ENCODE measurements at places on chromosomes 7 and 10.
A peak's percentile ranks its signal among the peaks of the same experiment; 100 is the strongest.

DNA sequence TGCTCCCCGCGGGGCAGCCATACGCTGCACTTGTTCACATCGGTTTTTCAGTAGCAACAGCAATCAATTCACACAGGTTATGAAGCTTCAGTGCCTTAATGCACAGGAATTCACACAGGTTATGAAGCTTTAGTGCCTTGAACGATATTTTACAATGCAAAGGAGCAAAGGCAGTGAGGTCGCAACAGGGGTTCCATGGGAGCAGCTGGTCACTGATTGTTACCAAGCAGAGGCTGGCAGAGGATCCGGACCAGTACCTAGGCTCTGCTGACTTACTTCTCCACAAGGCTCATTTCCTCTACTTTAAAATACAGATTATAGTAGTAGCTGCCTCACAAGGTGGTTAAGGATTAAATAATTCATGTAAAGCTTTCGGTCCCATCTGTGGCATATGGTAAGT lies 95.2 kb upstream of the ODAD2 start:
- peaks cover 1% of the 10 kb centered on the region for H3K36me3 ChIP-seq
- H3K27me3 ChIP-seq = no peaks in the 10 kb centered on the region
- no peak overlapping the region for H3K4me3 ChIP-seq
- H3K27ac ChIP-seq = no peak overlapping the region
- no peak for DNase-seq

DNA sequence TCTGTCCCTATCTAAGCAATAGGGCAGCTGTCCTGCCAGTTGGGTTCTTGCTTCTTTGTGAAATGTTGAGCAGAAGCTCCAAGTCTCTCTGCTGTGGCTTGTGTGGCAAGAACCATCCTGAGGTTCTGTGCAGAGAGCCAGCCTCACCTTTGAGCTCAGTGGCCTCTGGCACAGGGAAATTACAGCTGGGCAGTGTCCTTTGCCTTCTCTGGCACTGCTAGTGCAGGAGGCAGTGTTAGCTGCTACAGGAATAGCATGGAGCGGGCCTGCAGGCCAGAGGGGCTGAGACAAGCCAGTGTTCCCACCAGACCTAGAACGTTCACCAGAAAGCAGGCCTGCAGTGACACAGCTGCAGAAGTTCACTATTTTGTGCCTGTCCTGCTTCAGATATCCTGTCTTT lies 1.8 kb downstream of the PRXL2A start:
- no peak overlapping the region for H3K27ac ChIP-seq
- DNase-seq = no peak
- H3K36me3 ChIP-seq = peaks cover 4% of the 10 kb centered on the region
- peak overlapping the region; percentile 24 for H3K4me3 ChIP-seq
- H3K4me1 ChIP-seq = peaks cover 31% of the 10 kb centered on the region

DNA sequence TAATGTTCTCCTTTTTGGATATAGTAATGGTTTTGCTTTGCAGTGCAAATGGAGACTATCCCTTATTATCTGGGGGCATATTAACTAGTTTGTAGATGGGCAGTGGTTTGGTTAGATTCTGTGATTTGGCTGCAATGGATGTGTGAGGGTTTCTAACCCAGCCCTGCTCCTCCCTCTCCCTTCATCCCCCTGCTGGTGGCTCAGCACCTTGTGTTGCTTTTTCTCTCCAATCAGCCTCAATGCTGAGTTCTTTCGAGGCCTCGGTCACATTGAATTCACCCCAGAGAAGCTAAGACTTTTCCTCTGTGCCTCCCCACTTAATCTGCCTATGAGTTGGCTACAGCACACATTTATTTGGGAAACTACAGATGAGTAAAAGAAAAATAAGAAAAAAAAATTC lies 120.0 kb downstream of the MALRD1 start:
- no peak overlapping the region for H3K27ac ChIP-seq
- H3K36me3 ChIP-seq = no peaks in the 10 kb centered on the region
- no peaks in the 10 kb centered on the region for H3K27me3 ChIP-seq
- no peaks in the 10 kb centered on the region for H3K4me1 ChIP-seq
- no peak overlapping the region for H3K4me3 ChIP-seq
- no peak for DNase-seq

GRCh38 chr10:69453795-69454194 lies 2.5 kb downstream of the TSPAN15 start:
- peaks cover 15% of the 10 kb centered on the region for H3K4me1 ChIP-seq
- H3K4me3 ChIP-seq = no peak overlapping the region
- no peak overlapping the region for H3K27ac ChIP-seq
- no peak for DNase-seq
- no peaks in the 10 kb centered on the region for H3K36me3 ChIP-seq

GRCh38 chr7:134788191-134788590 lies 8.8 kb downstream of the CALD1 start:
- H3K36me3 ChIP-seq = no peaks in the 10 kb centered on the region
- DNase-seq = no peak
- no peaks in the 10 kb centered on the region for H3K27me3 ChIP-seq
- H3K27ac ChIP-seq = no peak overlapping the region
- H3K4me3 ChIP-seq = no peak overlapping the region
- H3K4me1 ChIP-seq = no peaks in the 10 kb centered on the region

DNA sequence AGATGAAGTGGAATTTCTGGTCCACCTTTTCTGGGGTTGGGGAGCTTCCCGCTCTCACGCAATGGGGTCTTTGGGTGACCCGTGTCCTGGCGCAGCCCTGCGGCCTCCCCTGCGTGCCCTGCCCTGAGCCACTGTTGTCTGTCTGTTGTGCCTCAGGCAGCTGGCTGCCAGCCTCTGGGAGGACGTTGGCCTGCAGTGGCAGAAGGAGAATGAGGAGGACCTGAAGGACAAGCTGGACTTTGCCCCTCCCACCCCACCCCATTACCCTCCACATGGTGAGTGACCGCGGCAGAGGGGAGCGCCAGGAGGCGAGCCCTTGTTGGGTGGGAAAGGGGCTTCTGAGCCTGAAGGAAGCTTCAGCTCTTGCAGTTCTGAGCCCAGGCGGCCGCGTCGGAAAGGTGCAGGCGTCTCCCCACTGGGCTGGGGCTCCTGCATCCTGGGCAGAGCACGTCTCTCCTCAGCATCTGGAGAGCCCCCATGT lies 14.2 kb upstream of the PRKAR1B start:
- no peak for DNase-seq
- no peak overlapping the region for H3K27ac ChIP-seq
- no peaks in the 10 kb centered on the region for H3K27me3 ChIP-seq

- H3K27ac ChIP-seq = no peak overlapping the region
- DNase-seq = no peak
- no peaks in the 10 kb centered on the region for H3K4me1 ChIP-seq
- no peaks in the 10 kb centered on the region for H3K36me3 ChIP-seq
Measured at GRCh38 chr7:98354511-98355249, 46.2 kb downstream of the BAIAP2L1 start.

DNA sequence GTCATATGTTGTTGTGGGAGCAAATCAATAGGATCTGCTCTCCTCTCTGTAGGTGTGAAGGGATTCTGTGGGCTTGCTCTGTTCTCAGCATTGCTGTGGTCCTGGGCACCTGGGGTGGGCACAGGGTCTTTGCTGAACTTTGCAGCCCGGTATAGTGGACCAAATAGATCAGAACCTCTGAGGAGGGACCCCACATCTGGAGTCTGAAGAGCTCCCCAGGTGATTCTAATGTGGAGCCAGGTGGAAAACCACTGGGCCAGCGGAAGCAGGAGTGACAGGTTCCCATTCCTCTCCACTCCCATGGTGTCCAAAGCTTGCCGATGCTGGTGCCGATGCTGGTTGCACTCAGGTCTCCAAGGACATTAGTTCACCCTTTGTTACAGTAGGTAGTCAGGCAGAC lies 257.2 kb downstream of the GLRX3 start:
- no peak overlapping the region for H3K27ac ChIP-seq
- no peaks in the 10 kb centered on the region for H3K4me1 ChIP-seq
- no peaks in the 10 kb centered on the region for H3K36me3 ChIP-seq
- no peaks in the 10 kb centered on the region for H3K27me3 ChIP-seq
- no peak for DNase-seq

DNA sequence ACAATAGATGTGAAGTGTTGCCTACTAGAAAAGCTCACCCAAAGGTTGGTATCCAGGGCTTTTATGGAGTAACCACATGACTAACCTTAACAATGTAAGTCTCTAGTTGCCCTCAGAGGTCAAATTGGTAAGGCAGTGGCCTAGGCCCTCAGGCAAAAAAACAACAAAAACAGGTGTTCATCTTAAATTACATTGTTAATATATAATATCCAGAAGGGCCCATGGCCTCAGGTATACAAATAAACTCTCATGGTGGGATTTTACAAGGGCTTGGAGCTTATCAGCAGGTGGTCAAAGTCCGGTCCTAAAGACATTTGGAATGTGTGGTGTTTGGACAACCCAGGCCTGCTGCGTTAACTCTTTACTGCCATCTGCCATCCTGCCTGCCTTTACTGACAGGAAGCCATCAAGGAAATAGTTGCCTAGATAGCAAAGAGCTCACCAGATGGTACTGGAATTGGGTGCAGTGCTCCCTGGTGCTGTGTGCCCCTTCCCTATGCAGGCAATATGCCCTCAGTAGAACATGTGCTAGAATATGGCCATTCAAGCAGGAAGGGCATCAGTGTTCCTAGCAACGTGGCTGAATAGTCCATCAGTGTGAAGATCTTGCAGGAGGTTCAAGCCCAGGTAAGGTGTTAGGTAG lies 36.2 kb downstream of the TOMM7 start:
- no peaks in the 10 kb centered on the region for H3K4me1 ChIP-seq
- H3K27ac ChIP-seq = no peak overlapping the region

DNA sequence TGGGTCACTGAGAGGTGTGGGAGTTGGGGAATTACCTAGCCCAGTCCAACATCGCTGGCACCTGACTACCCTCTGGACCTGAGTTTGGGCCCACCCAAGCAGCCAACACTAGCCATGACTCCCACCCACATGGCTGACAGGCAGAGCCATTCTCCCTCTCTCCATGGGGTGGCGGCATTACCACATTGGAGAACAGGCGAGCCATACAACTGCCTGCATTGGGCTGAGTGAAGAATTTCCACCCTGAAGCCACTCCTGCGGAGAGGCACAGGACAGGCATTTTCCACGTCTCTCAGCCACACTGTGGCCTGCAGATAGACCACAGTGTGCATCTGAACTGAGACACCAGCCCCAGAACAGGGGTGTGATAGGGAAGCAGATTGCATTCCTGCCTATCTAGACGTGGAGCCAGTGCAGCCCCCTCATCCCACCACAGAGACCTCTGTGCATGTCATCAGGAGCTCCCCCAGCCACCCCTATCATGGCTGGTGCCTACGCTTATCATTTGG lies 58.2 kb upstream of the ANTXRL start:
- H3K27me3 ChIP-seq = no peaks in the 10 kb centered on the region
- no peak overlapping the region for H3K4me3 ChIP-seq
- no peaks in the 10 kb centered on the region for H3K4me1 ChIP-seq
- no peak overlapping the region for H3K27ac ChIP-seq

GRCh38 chr10:123583639-123584418 lies 82.3 kb upstream of the GPR26 start:
- no peaks in the 10 kb centered on the region for H3K36me3 ChIP-seq
- H3K4me3 ChIP-seq = no peak overlapping the region
- DNase-seq = peak; percentile 73
- peaks cover 9% of the 10 kb centered on the region for H3K27me3 ChIP-seq

GRCh38 chr7:2016021-2016631 lies 216.6 kb downstream of the MAD1L1 start:
- no peaks in the 10 kb centered on the region for H3K27me3 ChIP-seq
- H3K4me1 ChIP-seq = peaks cover 17% of the 10 kb centered on the region
- no peaks in the 10 kb centered on the region for H3K36me3 ChIP-seq
- H3K27ac ChIP-seq = no peak overlapping the region

DNA sequence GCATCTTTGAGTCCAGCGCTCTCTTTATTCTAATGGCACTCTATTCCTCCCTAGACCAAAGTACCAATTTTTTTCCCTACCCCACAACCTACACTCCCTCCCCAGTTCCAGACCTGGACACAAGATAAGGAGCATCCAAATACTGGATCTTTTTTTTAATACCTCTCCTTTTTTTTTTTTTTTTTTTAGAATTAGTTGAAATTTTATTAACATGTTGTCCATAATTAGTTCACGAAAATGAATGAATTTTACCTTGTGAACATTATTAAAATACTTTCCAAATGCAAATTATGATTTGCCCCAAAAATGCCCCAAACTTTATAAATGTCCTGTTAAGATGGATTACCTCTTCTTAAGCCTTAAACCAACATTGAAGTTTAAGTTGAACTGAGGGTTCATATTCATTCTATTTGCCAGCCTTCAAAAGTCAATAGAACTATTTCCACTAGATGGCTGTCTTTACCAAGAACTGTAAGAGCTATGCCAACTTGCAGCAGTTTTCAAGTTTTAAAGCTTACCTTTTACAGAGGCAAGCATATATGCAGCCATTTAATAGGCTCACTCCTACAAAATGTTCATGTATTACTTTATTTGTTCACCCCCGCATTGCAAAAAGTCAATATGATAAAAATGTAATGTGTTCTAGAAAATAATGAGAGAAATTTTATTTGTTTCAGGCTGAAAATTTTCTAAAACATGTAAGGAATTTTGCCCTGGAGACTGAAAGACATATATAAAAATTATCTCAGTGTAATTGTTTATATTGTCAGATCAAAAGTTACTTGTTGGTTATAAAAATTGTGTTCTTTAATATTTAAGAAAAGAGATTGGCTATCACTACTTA lies 39.7 kb upstream of the TNKS2 start:
- no peak overlapping the region for H3K4me3 ChIP-seq
- DNase-seq = no peak
- H3K27me3 ChIP-seq = peaks cover 49% of the 10 kb centered on the region
- peaks cover 5% of the 10 kb centered on the region for H3K4me1 ChIP-seq
- no peak overlapping the region for H3K27ac ChIP-seq

DNA sequence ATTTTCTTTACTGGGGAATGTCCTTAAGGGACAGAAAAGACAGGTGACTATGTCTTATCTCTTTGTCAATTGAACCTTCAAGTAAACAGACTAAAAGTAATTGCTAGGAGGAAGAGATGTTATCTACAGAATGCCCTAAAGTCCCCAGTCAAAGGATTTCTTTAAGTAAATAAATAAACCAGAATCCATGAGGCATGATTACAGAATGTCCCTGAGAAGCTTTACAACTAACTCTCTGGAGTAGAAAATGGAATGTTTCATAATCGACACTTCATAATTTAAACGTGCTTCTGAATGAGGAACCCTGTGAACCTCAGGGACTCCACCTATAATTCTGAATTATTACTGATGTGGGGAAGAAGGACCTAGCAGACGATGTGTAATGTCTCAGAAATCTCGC lies 187.9 kb upstream of the IMMP2L start:
- H3K4me1 ChIP-seq = no peaks in the 10 kb centered on the region
- H3K27me3 ChIP-seq = peaks cover 7% of the 10 kb centered on the region
- no peaks in the 10 kb centered on the region for H3K36me3 ChIP-seq

DNA sequence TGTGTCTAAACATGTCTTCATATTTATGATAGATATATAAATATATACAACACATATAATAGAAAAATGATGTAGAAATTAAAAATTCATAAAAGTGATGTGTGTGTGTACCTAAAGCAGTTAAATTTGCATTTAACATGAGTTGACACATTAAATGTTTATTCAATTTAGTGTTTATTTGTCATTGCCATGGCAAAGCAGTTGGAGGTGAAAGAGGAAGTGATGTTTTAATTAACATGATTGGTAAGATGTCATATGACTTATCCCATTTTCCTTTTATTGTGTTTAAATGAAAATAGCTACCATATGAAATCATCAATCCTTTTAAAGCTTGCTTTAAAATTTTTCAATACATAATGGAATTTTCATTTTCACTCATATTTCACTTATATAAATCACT lies 452.6 kb downstream of the SUGCT start:
- no peak for DNase-seq
- H3K4me1 ChIP-seq = no peaks in the 10 kb centered on the region
- no peak overlapping the region for H3K27ac ChIP-seq
- H3K36me3 ChIP-seq = no peaks in the 10 kb centered on the region

Measured in activated CD4-positive, alpha-beta T cell treated with anti-CD3 and anti-CD28 coated beads, Interleukin-2, amount 10 ng/mL, durations not matched to agents 24 days and 14 days (primary cell).